ENCODE measurements at places on chromosomes 12 and 14. TPM values are rescaled to one million over a fixed set of nuclear protein-coding genes. Genes with fewer than 3 reads are reported as not detected.

Gene ASPG
- 4.6 TPM for total RNA-seq

- no peak for DNase-seq
Measured at GRCh38 chr14:95236221-95236620, 78.9 kb upstream of the DICER1 start.

GRCh38 chr12:49369411-49370145 is 2.3 kb downstream of the SPATS2 start:
- DNase-seq, result no peak

DNA sequence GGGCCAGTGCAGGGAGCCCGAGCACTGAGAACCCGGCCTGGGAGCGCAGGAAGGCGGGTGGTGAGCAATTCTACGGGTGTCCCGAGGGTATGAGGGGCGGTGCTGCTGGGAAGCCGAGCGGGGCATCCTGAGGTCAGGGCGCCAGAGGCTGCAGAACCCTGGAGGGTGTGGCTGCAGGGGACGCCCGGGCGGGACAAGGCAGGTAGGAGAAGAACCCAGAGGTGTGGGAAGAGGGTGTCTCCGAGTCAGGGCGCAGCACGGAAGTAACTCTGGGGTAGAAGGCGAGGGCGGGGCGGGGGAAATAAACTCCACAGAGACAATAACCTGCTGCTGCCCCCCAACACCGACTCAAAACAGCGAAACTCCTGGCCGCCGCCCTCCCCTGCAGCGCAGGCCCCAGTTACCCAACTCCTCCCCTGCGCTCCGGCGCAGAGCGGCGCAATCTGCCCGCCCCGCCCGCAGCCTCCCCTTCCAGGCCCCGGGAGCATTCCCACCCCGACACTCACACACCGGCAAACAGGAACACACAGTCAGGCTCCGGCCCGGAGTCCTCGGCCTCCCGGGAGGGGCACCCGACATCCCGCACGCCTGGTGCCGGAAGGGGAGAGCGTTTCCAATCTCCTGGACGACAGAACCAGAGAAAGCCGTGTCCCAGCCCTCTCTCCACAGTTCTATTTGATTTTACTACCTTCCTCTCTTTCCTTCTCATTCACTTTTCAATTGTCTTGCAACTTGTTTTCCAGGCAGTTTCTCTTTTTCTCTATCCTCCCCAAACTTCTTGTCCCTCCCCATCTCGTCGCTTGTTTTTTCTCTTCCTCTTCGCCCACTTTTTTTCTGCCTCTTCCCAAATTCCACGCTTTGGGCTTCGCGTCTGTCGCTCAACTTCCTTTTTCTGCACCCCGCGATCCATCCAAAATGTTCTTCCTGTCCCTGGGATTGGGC is 2.4 kb downstream of the HRK start:
- no peak for DNase-seq

DNA sequence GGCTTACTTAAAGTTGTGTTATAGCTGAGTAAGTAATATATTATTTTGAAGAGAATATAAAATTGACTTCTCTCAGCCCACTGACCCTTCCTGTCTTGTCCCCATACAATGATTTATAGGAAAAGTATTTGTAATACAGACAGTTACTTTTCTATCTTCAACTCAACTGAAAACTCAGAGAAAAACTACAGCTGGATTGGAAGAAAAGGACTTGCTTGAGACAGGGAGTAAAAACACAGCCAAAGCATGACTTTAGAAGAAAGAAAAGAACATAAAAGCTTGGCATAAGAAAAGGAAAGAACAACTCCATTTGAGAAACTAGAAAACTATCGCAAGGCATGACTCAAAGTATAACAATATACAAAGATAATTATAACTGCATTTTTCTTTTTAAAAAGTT is 57.5 kb downstream of the MSRB3 start:
- DNase-seq, result no peak

GRCh38 chr12:64522807-64523206 is 70.9 kb downstream of the TBK1 start:
- DNase-seq, result no peak

Gene BICDL1
- 1.5 TPM for total RNA-seq

GRCh38 chr12:124734224-124734788 is 129.4 kb downstream of the SCARB1 start:
- no peak for DNase-seq

- DNase-seq, result no peak
Measured at GRCh38 chr12:2974560-2974971, 15.4 kb downstream of the TEAD4 start.

- DNase-seq, result no peak
Measured at GRCh38 chr14:73878436-73878835, 8.2 kb upstream of the ZNF410 start.

GRCh38 chr12:126907900-126908764 is 1358.8 kb upstream of the TMEM132C start:
- no peak for DNase-seq

DNA sequence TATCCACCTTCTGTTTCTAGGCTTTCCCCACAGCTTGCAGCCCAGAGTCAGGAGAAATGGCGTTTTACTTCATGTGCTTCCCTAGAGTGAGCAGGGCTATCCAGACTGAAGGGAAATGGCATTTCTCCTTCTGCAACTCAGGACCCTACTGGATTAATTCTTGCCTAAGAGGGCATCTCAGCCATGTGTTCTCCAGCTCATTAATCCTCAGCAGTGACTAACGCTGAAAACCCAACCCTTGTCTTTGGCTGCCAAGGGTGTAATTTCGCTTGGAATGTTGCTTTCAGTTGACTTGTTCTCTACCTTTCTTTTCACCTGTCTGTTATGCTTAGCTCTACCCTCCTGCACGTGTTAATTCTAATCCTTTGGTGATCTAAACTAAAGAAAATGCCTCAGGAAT is 21.0 kb upstream of the EMP1 start:
- no peak for DNase-seq

Measured in sciatic nerve (tissue), 2 donors.